Cerebellum (tissue), 4 donors: ENCODE measurements at places on chromosomes 3 and 15.
A peak's percentile ranks its signal among the peaks of the same experiment; 100 is the strongest.

DNA sequence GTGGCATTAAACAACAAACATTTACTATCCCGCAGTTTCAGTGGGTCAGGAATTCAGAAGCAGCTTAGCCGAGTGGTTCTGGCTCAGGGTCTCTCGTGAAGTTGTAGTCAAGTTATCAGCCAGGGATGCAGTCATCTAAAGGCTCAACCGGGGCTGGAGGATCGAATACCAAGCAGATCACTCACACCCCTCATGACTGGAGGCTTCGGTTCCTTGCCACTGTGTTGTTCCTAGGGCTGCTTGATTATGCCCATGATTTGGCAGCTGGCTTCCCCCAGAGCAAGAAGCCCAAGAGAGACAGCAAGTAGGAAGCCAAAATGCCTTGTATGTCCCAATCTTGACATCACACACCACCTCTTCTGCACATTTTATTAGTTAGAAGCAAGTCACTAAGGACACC is 33.9 kb upstream of the CDCP1 start:
- no peak for DNase-seq

- DNase-seq = no peak
These were observed 222.3 kb upstream of the CDIN1 start for GRCh38 chr15:36356978-36357601.

- no peak for DNase-seq
These were observed 29.0 kb downstream of the CCDC33 start for GRCh38 chr15:74265046-74265639.

- DNase-seq = peak; percentile 13
These were observed 24.4 kb upstream of the FRMD4B start for GRCh38 chr3:69410301-69410700.
